ENCODE measurements at places on chromosomes 6 and 20.

DNA sequence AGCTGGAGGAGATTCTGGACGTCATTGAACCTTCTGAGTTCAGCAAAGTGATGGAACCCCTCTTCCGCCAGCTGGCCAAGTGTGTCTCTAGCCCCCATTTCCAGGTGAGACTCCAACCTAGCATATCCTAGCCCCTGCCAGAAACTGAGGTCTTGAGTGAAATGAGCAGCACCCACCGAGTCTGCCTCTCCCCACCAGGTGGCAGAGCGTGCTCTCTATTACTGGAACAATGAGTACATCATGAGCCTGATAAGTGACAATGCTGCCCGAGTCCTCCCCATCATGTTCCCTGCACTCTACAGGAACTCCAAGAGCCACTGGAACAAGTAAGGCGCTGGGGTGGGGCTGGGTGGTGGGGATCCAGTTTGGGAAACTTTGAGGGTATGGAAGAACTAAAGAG is 4.6 kb downstream of the MEA1 start:
- DNase-seq, result peak; percentile 41

GRCh38 chr20:63127700-63128364 is 88.1 kb downstream of the YTHDF1 start:
- DNase-seq, result no peak

- no peak for DNase-seq
Observed at GRCh38 chr6:148432462-148433195, 90.0 kb downstream of the SASH1 start.

DNA sequence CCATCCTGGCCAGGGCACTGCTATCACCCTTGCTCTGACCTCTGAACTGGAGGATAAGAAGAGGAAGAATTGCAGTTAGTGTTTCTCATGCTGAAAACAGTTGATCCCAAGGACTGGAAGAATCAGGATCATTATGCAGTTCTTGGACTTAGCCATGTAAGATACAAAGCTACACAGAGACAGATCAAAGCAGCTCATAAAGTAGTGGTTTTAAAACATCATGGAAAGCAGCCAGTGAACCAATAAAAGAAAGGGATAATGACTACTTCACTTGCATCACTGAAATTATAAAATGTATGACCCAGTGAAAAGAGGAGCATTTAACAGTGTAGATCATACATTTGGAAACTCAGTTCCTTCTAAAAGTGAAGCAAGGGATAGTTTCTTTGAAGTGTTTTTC is 47.7 kb downstream of the DNAH8 start:
- peak; percentile 5 for DNase-seq

DNA sequence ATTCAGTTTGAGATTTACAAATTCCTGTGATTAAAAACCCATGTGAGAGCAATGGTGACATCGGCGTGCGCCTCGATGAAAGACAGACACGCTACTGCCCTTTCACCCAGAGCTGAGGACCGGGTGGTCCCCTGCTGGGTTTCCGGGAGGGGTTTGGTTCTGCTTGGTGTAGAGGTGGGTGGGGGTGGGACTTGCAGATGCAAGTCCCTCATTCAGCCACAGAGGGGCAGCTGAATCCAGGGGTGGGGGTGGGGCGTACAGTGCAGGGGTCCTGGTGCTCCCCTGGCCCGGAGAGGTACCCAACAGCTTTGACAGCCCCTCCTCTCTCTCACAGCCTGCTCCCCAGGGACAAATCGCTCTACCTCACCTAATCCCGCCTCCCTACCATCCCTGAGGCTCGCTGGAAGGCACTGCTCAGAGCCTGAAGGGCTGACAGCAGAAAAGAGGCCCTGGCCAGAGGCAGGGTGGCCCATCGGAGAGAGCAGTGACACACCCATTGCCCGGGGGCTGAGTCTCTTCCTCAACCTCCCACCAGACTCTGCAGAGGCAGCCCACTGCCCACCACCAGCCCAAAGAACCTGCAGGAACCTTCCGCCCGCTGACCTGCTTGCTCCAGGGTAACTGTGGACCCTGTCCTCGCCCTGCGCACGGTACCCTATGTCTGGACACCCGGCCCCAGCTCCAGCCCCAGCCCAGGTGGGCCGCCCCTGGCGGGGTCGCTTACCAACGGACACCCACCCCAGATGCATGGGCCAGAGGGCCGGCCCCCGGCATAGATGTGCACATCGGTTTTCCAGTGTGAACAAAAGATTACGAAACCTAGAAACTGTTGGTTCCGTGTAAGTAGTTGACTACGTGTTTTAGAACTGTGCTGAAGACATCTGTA is 118.4 kb downstream of the JPH2 start:
- DNase-seq, result no peak

GRCh38 chr6:15473741-15474161 is 189.1 kb downstream of the DTNBP1 start:
- no peak for DNase-seq

- peak; percentile 79 for DNase-seq
Observed at GRCh38 chr6:101114703-101115102, 233.6 kb upstream of the ASCC3 start.

- no peak for DNase-seq
Observed at GRCh38 chr6:34155471-34156300, 9.8 kb upstream of the GRM4 start.

GRCh38 chr6:27138406-27138805 is 109.1 kb upstream of the PRSS16 start:
- DNase-seq, result no peak

- no peak for DNase-seq
Observed at GRCh38 chr6:143600821-143601220, 76.9 kb upstream of the PHACTR2 start.

GRCh38 chr6:99833034-99833433 is 161.0 kb downstream of the MCHR2 start:
- DNase-seq, result no peak

DNA sequence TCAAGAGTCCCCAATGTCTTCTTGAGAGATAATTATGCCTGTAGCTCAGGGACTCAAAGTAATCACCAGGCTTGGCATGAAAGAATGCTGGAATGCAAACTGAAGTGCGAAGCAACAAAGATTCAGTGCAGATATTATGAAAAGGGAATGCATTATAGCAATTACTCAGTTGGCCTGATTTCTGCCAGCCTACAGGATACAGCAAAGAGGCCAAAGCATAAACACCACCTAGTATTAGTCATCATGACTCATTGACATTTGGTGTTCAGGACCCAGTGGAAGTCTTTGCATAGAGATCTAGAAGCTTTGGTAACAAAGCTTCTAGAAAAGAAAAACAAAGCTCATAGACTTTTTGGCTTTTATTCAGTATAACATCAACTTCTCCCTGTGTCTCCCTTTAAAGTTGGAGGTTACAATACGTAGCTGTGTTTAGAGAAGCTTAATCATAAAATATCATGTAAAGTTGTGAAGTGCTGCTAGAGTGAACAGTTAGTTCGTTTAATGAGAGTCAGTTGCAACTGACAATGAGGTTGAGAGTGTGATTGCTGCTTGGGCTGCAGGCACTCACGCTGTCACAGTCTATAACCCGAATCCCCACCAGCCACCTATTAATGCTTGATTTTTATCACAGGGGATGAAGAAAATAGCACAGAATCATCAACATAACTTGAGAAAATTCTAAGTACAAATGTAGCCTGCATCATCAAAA is 932.7 kb downstream of the TFAP2A start:
- DNase-seq, result no peak

DNA sequence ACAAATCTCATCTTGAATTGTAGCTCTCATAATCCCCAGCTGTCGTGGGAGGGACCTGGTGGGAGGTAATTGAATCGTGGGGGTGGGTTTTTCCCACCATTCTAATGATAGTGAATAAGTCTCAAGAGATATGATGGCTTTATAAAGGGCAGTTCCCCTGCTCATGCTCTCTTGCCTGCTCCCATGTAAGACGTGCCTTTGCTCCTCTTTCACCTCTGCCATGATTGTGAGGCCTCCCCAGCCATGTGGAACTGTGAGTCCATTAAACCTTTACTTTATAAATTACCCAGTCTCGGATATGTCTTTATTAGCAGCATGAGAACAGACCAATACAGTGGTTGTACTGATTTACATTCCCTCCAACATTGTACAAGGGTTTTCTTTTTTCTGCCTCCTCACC is 69.7 kb downstream of the SUN5 start:
- DNase-seq, result no peak

All from NCI-H1105 treated with DMSO at 0.1 percent for 48 hours (cell line).